AG10803 (cell line): ENCODE measurements at places on chromosomes 7 and 10.

DNA sequence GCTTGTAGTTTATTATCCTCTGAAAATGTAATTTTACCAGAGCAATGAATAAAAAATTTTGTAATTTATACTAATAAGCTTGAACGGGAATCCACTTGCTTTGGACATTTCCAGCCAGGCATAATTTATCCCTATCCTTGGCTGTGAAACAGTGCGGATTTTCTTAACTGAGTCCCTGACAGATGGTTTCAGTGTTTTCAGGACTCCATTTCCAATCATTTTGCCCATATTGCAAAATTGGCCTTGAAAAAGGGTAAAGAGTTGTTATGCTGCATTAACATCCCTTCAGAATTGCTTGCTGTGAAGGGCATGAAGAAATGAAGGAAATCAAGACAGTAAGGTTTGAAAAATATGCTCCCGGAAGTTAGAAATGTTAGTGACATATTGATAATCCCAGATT lies 57.7 kb downstream of the NXPH1 start:
- DNase-seq: no peak

DNA sequence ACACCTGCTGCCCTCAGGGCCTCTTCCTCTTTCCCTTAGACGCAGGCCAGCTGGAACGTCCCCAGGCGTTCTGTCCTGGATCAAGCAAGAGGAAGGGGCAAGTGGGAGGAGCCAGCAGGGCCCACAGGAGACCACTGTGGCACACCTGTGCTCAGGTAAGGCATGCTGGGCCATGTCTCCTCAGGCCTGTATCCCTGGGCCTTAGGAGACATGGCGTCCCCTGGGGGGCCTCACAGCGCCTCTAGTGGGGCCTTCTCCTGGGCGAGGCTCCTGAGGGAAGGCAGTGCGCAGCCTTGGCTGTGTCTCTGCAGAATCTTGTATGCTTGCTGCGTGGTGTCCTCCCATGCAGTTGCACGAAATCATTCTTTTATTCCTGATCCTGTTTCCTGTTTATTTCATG lies 31.3 kb downstream of the ZNF783 start:
- DNase-seq: no peak

- no peak for DNase-seq
Measured at GRCh38 chr7:55539380-55539779, 32.9 kb downstream of the VOPP1 start.

DNA sequence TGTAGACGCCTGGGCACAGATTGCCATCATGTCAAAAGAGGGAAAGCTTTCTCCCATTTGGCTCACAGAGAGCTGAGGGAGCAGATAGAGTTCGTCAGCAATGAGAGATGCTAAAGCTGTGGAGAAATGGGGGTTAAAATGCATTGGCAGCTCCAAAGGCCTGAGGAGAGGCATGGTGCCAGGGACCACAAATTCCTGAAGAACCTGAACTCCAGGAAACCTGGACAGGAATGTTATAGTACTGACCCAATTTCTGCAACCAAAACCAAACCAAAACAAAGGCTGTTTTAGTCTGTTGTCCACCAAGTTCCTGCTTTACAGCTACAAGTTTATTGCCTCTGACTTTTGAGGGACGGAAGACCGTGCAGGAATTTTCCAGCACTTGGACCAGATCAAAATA lies 575.7 kb downstream of the REEP3 start:
- DNase-seq: no peak

DNA sequence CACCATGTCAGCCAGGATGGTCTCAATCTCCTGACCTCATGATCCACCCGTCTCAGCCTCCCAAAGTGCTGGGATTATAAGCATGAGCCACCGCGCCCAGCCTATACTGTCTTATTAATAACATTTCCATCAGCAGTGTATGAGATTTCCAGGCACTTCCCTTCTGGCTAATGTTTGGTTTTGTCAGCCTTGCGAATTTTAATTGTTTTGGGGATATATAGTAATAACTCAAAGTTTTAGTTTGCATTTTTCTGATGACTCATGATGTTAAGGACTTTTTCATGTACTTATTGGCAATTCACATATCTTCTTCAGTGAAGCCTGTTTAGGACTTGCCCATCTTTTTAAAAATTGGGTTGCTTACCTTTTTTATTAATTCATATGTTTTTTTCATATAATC lies 76.0 kb downstream of the TMEM270 start:
- DNase-seq: peak; percentile 73

- no peak for DNase-seq
Measured at GRCh38 chr10:76333326-76333725, 901.9 kb downstream of the LRMDA start.

DNA sequence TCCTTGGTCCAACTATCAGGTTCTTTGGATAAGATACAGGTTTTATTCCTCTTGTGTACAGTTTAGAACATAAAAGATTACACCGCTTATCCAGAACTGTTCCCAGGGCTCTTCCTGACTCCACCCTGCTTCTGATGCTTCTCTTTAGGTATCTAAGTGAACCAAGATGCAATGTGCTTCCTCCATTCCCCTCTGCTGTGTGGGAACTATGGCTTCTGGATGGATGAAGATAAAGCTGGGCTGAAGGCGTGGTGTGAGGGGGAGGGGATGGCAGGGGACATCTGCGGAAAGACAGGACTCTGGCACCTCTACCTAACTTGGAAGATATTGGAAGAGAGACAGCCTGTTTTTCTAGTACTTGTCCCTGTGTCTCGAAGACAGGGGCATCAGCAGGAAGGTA lies 209.9 kb upstream of the TBX20 start:
- no peak for DNase-seq

DNA sequence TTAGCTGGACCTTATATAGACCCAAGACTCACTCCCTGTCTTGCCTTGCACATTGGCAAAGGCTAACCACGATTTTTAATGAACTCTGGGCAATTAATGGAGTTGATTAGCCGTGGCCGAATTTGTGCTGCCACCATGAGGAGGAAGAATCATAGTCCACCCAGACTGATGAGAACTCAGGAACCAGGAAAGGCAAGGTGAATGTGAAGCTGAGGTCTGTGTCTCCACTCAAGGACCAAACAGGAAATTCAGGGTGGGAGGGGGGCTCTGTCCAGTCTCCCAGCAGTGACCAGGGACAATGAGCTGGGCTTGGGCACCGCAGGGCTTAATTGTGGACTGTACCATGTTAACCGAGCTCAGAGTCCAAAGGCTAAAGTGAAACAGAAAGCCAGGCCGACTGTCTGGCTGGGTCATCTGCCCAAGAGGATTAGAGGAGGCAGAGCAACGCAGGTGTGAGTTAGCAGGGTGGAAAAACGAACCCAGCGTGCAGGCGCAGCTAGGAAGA lies 127.0 kb upstream of the JCAD start:
- DNase-seq: peak; percentile 8

DNA sequence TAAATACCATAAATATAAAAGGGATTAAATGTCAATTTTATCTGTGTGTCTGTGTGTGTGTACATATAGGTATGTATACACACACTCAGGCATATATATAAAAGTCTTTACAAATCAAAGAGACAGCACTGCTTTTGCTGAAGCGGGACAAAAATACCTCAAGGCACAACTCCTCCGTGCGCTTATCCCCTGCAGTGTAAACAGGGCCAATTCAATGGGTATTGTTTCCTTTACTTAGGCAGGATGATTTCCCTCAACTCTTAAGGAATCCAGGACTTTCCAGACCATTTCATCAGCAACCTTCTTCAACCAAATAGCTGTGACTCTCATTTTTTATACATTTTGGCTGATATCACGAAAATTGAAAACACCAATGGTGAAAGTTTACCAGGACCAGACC lies 227.7 kb downstream of the CRPPA start:
- DNase-seq: no peak

DNA sequence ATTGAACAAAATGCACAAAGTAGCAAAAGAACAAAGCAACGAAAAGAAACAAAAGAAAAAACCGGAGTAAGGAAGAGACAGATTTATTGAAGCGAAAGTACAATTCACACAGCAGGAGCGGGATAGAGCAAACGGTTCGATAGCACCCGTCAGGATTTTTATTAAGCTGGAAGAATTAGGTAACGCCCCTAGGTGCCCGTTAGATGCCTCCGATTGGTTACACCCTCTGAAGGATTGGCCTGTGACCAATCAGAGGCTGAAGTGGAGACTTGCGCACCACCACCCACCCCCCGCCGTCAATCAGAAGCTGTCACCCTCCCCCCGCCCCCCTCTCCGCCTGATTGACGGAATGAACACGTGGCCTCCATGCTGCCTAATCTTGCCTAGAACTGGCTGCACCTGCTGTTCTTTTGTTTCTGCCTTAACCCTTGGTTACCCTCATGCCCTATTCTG lies 16.8 kb downstream of the OCM2 start:
- DNase-seq: no peak

- DNase-seq: no peak
Measured at GRCh38 chr7:150927956-150928344, 50.2 kb downstream of the KCNH2 start.
